CD4-positive, alpha-beta T cell treated with Interleukin-2 at 100 ng/mL for 4 hours (primary cell): ENCODE measurements at places on chromosomes 2 and 18.
A peak's percentile ranks its signal among the peaks of the same experiment; 100 is the strongest.

- peak; percentile 64 for DNase-seq
Observed at GRCh38 chr2:111705711-111706336, 178.2 kb downstream of the ANAPC1 start.

- DNase-seq: no peak
Observed at GRCh38 chr2:60934165-60934722, 52.9 kb downstream of the REL start.

DNA sequence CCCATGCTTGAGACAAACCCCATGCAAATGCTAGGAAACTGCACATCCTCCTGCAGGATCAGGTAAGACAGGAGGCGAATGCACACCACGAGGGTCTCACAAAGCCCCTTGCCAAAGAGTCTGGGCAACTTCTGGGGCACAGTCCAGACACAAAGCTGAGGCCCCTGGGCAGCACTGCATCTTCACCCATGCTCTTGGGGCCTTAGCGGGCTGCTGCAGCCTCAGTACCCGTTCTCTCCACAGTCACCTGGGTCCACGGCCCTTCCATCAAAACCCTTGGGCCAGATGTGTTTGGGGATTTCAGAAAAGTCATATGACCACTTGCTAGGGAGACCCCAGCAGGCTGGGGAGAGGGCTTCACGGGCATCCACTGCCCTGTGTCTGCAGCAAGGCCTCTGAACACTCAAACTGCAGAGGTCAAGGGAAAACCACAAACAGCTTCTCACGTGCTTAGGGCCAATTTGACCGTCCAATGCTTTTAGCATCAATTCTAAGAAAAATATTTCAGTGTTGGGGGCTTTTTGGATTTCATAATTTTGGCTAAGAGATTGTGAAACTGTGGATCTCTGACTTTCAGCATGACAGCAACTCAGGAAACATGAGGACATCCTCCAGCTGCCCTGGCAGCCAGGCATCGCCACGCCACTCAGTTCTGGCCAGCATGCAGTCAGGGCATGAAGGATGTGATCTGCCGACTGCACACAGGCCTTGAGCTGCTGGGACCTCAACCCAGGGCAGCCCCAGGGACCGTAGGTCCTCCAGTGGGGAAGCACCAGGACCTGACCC, 20.0 kb downstream of the PASK start:
- no peak for DNase-seq

DNA sequence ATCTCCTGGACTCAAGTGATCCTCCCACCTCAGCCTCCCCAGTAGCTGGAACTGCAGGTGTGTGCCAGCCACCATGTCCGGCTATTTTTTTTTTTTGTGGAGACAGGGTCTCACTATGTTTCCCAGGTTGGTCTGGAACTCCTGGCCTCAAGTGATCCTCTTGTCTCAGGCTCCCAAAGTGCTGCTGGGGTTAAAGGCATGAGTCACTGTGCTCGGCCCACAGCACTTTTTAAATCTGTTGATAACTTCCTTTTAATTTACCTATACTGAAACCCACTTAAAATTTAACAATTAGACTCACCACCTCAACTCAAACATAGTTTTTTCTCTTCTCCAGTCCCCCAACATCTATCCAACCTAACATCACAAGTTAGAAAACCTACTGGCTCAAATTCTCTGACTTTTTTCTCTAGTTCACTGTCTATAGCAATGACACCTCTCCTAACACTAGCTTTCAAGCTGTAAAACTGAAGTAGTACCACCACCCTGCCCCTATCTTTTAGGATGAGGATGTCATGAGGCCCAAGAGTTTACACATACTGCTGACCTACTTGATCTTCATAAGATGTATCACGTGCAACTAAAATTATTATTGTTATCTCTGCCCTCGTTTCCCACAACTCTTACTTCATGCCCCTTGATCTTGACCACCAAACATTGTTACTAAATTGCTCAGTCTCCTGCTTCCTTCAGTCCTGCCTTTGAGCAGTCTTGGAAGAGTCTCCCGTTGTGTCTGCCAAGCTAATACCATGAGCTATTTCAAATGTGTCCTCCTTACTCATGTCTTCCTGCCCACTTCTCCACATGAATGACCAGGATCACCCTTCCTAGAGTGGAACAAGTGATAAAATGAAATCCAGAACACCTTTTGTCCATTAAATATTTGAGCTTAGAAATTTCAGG, 142.3 kb upstream of the ZFP36L2 start:
- DNase-seq: no peak

- peak; percentile 18 for DNase-seq
Observed at GRCh38 chr2:167212014-167212648, 323.9 kb downstream of the XIRP2 start.

- no peak for DNase-seq
Observed at GRCh38 chr2:29063646-29064345, 10.5 kb downstream of the PCARE start.

GRCh38 chr2:188122985-188123384, 168.7 kb upstream of the GULP1 start:
- DNase-seq: no peak

GRCh38 chr2:207934720-207935119, 90.6 kb downstream of the PLEKHM3 start:
- no peak for DNase-seq

GRCh38 chr2:238098901-238099713, 1.0 kb upstream of the ESPNL start:
- no peak for DNase-seq
